ENCODE measurements at places on chromosomes 3 and 15. TPM values are rescaled to one million over a fixed set of nuclear protein-coding genes. Genes with fewer than 3 reads are reported as not detected.

Gene SAMMSON
- total RNA-seq = not detected

Gene GHSR
- not detected for total RNA-seq

Gene SLC28A2
- total RNA-seq = not detected

Gene HIGD2B
- under 0.01 TPM for total RNA-seq

Gene PTX3
- 311 TPM for total RNA-seq

Gene CD200
- 3.1 TPM for total RNA-seq

Gene TMEM158
- total RNA-seq = 0.87 TPM

Gene FSIP1
- total RNA-seq = 0.44 TPM

Gene IL17RD
- 0.20 TPM for total RNA-seq

Gene CCNDBP1
- 63.4 TPM for total RNA-seq
